ENCODE measurements at places on chromosomes 4 and X.

GRCh38 chr4:24174602-24175001 is 284.8 kb upstream of the PPARGC1A start:
- no peak for DNase-seq

DNA sequence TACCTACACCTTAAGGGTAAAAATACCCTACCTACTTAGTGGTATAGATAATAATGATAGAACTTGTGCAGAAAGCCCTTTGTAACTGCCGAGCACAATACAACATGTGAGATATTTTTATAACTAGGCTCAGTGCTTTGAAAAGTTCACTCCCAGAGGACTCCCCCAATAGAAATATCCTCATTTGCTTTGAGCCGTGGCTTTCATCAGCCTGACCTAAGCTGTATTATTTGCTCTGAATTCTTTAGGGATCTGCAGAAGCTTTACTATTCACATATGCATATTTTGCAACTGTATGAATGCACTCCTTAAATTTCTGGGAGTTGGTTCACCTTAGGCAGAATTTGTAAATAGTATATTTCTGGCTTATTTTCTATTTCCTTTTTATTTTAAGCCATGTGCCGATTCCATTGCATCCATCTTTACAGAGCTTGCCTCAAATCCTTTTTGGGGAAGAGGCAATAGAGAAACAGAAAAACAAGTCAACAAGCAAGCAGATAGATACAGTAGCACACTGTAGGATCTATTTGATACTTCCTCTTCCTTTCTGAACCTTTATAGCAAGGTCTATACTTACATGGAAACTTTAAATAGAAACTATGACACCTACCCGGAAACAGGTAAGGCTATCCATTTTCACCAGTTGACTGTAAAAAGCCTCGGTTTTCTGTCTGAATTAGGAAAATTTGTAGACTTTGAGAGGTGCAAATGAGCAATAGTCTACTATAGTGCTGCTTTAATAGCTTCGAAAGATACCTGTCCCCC is 242.5 kb upstream of the VCX3A start:
- no peak for DNase-seq

GRCh38 chr4:173538148-173538908 is 8.3 kb upstream of the HAND2 start:
- no peak for DNase-seq

DNA sequence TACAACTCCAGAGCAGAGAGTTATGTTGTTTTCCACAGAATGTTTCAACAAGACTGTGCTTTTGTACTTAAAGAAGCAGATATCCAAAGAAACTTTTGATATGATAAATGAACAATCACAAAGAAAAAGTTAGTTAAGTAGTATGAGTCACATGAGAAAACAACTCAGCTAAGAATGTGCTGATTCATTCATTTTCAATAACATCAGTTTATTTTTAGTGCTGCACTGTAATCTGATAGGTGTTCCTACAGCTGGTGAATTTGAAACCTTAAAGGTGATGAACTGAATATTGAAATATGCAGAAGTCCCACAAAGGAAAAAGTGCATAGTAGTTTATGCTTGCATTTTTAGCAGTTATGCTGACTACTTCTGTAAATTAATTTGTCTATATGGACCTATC is 180.3 kb upstream of the TENM3 start:
- DNase-seq, result peak; percentile 61

DNA sequence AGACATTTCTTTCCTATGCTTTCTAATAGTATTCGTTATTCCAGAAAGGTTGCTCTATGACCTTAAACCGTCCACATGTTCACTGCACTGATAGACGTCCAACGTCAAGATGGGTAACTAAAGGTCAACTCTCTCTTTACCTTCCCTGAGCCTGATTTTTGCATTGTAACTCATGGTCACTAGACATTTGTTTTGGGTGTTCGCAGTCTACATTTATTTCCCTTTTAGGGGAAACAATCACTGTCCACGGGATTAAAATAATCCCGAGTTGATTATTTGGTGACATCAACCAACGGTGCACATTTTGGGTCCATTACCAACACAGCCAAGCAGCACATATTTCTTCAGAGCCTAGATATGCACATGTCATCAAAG is 540 bp upstream of the HADH start:
- no peak for DNase-seq

DNA sequence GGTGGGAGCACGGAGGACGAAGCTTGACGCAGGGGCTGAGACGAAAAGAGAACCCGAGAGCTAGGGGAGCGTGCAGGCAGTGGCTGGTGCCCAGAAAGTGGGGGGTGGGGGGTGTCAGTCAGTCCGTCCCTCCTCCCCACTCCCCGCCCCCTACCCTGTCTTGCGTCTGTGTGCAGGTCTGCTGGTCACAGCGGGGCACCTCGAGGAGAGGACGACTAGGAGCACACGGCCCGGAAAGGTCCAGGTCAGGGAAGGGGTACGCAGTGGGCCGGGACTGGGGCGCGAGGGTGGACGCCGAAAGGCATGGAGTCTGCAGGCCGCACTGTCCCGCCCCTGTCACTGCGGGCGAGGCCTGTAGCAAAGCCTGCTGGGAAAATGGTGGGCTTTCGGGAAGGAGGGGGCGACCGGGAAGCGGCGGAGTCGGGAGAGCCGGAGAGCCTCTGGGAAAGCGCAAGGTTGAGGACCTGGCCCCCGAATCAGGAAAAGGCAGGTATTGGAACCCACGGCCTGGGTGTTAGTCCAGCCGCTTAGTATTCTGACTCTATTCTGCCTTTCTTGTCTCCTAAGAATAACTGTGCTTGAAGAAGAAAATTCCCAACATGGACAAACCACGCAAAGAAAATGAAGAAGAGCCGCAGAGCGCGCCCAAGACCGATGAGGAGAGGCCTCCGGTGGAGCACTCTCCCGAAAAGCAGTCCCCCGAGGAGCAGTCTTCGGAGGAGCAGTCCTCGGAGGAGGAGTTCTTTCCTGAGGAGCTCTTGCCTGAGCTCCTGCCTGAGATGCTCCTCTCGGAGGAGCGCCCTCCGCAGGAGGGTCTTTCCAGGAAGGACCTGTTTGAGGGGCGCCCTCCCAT is 769 bp downstream of the TCEAL1 start:
- no peak for DNase-seq

DNA sequence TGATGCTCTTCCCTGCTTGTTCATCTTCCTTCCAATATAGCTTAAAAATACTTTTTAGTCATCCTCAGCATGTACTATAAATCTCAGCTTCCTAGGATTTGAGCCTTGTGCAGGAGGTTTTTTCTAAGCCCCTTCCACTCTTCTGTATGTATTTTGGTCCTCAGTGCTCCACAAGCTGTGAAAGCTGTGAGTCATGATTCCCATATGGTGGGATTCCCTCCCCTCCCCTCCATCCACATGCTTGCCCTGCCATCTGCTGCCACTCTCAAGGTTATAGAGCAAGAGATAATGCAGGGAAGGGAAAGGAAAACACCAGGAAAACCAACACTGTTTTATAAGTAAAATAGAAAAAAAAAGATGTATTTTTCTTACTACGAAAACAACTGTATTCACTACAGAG is 58.5 kb upstream of the AP1S2 start:
- DNase-seq, result no peak

- DNase-seq, result no peak
Observed at GRCh38 chr4:56908206-56909085, 746 bp downstream of the REST start.

GRCh38 chrX:809081-809480 is 178.5 kb downstream of the SHOX start:
- DNase-seq, result no peak

DNA sequence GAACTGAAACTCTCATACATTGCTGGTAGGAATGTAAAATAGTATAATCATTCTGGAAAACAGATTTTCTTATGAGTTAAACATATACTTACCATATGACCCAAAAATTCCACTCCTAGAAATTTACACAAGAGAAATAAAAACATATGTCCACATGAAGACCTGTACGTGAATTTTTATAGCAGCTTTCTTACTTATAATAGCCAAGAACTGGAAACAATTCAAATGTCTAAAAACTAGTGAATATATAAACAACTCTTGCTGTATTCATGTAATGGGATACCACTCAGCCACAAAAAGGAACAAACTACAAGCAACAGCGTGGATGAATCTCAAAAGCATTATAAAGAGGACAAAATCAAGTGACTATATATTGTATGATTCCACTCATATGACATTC is 27.5 kb downstream of the TMEM156 start:
- DNase-seq, result no peak

DNA sequence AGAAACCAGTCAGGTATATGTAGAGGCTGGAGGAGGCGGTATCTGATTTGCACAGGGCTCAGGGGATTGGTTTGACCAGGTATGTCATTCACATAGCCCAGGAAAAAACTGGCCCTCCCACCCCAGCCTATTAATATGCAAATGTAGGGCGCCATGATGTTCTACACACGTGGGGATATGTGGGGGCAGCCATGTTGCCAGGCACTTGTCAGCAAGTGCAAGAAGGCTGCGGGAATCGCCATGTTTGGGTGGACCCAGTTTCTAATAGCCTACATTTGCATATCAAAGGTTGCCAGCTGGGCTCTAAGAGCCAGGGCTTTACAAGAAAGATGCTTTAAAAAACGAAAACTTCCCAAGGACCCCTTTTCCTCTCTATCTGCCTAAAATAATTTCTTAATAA is 335.1 kb downstream of the SMARCA1 start:
- no peak for DNase-seq

DNA sequence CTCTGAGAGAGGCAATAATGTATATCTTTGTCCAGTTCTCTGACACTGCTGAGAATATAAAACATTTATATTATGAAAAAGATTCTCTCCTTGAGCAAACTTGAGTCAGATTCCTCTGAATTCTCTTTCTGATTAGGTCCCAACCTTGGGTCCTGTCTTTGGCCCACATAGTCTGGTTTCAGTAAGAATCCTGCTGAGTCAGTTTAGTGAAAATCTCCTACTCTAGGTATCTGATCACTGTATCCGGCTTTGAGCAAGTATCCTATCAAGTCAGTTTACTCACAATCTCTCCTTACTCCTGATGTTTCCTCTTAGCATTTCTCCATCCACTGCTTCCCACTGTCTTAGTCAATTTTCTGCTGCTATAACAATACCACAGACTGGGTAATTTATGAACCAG is 253.9 kb downstream of the OPHN1 start:
- DNase-seq, result no peak

DNA sequence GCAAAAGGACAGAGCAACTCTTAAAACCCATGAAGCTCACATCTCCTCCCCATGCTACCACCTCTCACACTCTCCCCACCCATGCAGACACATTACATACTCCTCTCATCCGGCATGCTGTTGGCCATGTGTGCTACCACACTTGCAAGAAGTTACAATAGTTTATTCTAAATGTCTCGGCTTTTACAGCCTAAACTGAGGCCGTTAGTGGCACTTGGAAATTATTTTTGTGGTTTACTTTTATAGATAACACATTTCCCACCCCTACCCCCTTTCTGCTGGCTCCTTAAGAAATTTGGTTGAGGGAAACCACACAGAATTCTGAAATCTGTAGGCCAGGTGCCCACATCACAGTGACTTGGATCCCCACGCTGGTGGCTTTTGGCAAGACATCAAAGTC is 141.1 kb upstream of the HHIP start:
- no peak for DNase-seq

GRCh38 chr4:663438-664428 is 10.3 kb downstream of the ATP5ME start:
- no peak for DNase-seq

- peak; percentile 1 for DNase-seq
Observed at GRCh38 chrX:20461576-20461975, 194.9 kb upstream of the RPS6KA3 start.

DNA sequence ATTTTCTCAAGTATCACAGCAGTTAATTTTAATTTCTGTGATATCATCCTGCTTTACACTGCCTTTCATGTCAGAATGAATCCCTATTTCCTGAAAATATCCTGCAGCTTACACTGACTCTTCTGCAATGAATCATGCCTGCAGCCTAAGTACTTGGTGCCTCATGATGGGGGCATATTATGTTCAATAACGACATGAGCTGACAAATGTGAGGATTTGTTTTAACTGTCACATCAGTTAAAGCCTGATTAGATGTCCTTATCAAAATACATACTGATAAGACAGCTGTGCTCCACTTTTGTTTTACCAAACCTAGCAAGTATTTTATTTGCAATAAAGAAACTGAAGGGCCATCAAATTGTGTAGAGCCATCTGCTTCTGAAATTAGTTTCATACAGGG is 359.9 kb upstream of the AGA start:
- DNase-seq, result no peak

- no peak for DNase-seq
Observed at GRCh38 chr4:69995526-69996016, at the start of gene STATH. TSS of gene STATH (plus strand) at chr4:69995966. CDS start at chr4:69998438, 2,472 bp downstream.

DNA sequence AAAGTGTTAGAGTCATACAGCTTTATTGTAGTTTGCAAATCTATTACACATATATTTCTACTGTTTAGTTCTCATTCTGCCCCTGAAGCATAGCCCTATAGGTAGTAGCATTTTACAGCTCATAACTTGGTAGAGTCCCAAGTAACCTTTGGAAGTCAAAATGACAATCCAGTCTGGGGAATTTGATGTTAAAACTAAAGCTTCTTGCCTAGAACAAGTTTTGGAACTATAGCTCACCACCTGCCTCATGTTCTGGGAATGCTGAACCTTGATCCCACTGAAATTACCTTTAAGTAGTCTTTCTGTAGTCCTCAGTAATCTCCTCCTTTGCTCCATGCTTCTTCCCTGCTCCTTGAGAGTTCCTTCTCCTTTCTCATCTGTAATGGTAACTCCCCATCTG is 8.4 kb downstream of the UGT8 start:
- no peak for DNase-seq

DNA sequence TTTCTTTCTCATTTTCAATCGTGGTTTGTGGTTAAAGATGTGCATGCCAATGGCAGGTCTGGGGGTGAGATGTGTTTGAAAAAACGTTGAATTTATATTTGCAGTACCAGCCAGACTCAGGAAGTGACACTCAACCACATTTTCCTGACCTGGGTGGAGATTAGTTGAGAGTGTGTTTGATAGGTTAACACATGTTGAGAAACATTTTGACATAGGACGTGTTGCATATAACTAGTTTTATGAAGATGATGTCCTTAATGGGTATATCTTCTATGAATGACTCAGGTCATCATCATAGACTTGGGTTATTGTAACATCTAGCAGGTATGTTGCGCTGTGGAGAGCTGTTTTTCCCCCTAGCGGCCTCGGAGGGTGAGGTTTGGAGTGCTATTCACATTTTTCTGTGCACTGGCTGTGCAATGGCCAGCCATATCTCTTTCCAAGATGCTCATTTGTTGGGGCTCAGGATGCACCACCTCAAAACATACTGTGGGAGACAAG is 21.7 kb upstream of the CD38 start:
- no peak for DNase-seq

- no peak for DNase-seq
Observed at GRCh38 chr4:98341309-98341708, 80.1 kb downstream of the RAP1GDS1 start.

- DNase-seq, result no peak
Observed at GRCh38 chrX:33725535-33726210, 406.4 kb downstream of the FAM47A start.

GRCh38 chr4:109486007-109486406 is 52.4 kb downstream of the SEC24B start:
- DNase-seq, result no peak

GRCh38 chr4:54607067-54607466 is 50.7 kb upstream of the KIT start:
- DNase-seq, result no peak
